ENCODE measurements at places on chromosomes 12 and 14.

- no peak for DNase-seq
Measured at GRCh38 chr12:3568695-3569094, 77.7 kb downstream of the PRMT8 start.

- DNase-seq, result no peak
Measured at GRCh38 chr12:123026094-123026853, 45.8 kb downstream of the ARL6IP4 start.

DNA sequence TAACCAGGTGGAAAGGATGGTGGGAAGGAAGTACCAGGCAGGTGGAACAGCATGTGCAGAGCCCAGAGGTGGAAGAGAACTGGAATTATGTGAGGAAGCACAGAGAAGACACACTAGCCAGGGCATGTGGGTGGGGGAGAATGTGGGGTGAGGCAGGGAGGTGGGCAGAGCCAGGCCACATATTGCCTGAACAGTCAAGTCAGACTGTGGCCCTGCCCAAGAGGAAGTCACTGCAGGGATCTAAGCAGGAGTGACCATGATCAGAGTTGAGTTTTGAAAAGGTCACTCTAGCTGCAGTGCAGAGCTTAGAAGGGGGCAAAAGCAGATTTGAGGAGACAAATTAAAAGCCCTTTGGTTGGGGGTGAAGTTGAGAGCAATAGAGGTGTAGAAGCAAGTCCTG is 114.0 kb upstream of the SLC38A2 start:
- no peak for DNase-seq

DNA sequence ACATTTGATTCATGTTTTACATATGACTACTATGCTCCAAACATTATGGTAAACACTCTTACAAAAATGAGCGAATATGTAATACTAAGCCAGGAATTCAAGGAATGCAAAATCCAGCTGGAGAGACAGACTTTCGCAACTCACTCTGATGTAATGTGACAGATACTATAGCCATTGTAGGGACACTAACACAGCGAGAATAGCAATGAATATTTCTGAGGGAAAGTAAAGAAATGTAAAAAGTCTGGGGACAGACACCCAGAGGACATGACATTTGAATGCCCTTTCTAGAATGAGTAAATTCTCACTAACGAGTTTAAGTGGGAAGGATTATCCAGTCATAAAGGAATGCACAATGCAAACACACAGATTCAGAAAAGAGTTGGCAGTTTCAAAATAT is 121.9 kb downstream of the PIK3C2G start:
- peak; percentile 29 for DNase-seq

- DNase-seq, result no peak
Measured at GRCh38 chr14:56120091-56120691, 2.0 kb downstream of the PELI2 start.

- DNase-seq, result no peak
Measured at GRCh38 chr12:43863770-43864366, 28.0 kb downstream of the TMEM117 start.

GRCh38 chr12:58919231-58920101 is 838 bp downstream of the LRIG3 start:
- DNase-seq, result peak; percentile 23

- no peak for DNase-seq
Measured at GRCh38 chr14:89621791-89622638, 205.0 kb upstream of the FOXN3 start.

DNA sequence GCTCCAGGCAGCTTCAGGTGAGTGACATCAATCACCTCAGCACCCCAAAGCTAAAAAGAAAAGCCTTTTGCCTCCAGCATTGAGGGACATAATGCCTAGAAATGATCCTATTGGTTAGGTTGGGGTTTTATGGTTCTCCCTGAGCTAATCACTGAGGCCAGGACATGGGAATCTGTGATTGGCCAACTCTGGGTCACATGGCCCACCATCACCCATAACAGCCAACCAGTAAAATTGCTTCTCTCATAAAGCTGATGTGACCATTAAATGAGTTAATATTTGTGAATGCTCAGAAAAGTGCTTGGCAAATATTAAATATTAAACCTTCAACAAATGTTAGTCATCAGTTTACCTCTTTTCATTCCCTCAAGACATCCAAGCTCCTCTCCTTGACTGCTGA is 60.2 kb downstream of the TBX3 start:
- DNase-seq, result no peak

DNA sequence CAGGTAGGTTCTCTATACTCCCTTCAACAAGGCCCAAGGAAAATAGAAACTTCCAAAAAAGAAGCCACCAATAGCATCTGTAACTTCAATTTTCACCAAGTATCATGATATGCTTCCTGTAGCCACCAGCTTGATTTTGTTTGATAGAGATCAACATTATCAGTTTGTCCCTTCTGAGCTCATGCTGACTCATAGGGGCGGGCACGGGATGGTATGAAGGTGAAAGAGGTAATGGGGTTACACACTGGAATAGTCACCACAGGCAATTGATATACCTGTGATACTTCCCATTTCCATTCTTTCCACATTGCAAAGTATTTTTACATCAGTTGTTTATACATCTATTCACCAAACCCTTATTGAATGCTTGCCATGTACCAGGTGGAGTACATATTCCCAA is 134.1 kb downstream of the KCNA5 start:
- no peak for DNase-seq

DNA sequence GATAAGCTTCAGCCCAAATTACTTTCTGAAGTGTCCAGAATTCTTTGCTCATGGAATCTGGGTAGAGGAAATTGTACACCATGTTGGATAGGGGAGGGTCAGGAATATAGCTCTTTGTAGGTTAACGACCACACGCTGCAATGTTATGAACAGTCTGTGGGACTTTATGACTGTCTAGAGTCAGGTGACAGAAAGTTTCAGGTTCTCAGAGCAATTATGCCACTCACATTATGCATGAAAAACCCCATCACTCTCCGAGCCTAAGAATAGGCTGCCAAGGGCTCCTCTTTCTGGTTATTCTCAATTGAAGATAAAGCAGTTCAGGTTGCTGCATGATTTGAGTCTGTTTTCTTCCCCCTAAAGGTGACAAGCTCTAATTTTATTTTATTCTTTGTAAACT is 430.9 kb downstream of the ATP23 start:
- no peak for DNase-seq

DNA sequence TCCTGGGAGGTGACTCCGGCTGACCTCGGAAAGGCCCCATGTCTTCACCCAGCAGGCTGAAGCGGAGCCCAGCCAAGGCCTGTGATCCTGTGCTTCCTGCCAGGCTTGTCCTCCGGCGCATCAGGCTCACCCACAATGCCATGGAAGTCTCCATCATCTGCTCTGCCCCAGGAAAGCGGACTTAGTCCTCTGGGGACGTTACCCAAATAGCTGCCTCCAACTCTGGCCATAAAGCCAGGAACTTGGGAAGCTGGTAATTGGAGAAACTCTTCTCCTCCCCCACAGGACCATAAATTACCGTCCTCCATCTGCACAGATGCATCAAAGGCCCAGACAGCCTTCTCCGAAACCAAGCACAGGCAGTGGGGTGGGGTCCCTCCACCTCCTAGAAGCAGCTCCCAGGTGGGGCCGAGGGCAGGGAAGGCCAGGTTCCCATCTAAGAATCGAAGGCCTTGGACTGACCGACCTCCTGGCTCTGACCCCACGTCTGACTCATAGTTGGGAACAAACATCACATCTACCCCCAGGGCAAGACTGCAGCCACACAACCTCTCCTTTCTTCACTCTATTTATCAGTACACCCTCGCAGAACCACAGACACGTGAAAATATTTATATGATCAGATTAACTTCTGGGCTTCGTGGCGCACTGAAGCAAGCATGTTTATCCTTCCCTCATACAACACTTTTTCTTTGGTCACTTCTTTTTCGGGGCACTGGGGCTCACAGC is 56.4 kb downstream of the PITPNM2 start:
- DNase-seq, result peak; percentile 59

DNA sequence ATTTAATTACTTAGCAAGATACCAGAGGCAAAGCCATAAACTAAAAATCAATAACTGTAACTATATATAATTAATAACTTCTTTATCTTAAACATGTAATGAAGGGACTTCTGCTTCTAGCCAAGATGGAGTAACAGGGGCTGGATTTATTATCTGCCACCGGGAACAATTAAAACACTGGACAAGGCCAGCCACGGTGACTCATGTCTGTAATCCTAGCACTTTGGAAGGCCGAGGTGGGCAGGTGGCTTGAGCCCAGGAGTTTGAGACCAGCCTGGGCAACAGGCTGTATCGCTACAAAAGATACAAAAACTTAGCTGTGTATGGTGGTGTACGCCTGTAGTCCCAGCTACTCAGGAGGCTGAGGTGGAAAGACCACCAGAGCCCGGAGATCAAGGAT is 113.6 kb downstream of the TAOK3 start:
- no peak for DNase-seq

DNA sequence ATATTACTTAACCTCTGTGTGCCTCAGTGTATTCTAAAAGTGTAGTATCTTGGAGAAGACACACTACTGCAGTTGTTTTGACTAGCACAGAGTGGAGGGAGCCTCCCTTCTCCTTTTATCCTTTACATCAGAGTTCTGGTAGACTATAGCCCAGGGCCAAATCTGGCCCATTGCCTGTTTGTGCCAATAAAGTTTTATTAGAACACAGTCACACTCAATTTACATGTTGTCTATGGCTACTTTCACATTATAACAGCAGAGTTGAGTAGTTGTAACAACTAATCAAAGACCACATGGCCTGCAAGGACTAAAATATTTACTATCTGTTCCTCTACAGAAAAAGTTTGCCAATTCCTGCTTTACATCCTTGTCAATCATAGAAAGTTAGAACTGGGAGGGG is 27.7 kb upstream of the IGF1 start:
- DNase-seq, result no peak

GRCh38 chr12:113655919-113656318 is 184.2 kb upstream of the LHX5 start:
- DNase-seq, result no peak

DNA sequence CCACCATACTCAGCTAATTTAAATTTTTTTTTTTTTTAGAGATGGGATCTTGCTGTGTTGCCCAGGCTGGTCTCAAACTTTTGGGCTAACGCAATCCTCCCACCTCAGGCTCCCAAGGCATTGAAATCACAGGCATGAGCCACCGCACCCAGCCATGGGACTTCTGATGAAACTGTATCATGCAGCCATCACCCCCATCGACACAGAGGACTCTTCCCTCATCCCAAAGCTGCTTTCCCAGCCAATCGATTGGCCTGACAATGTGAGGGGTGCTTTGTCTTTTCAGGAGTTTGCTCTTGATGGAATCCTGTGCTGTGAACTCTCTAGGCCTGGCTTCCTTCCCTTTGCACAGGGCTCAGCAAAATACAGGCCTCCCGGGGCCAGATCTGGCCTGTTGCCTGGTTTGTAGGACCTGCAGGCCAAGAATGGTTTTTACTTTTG is 59.6 kb upstream of the NCOR2 start:
- DNase-seq, result no peak

GRCh38 chr12:49578471-49579112 is 10.7 kb upstream of the MCRS1 start:
- no peak for DNase-seq

GRCh38 chr12:128814411-128815261 is 9.1 kb downstream of the SLC15A4 start:
- DNase-seq, result no peak

GRCh38 chr12:127358888-127359287 is 908.1 kb upstream of the TMEM132C start:
- DNase-seq, result no peak

DNA sequence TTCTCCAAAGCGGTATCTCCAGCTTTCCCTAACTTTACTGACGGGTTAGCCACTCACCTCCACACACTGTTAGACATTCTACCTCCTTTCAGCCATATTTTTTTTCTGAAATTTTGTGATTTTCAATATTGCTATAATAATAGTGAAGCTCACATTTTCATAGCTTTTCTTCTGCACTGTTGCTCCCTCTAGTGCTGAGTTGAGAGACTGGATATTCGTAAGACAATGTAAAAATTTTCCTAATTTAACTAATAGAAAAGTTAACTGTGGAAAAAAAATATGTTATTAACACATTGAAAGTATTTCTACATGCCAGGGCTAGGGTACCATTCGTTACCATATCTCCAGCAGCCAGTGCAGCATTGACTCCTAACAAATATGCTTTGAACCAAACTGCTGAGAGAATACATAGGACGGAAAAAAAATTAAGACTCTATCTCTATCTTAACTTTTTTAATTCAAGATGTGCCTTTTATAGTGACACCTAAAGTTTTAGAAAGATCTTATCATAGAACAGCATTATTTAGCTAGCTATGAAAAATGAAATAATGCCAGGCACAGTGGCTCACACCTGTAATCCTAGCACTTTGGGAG is 48.7 kb upstream of the ABCC9 start:
- no peak for DNase-seq

DNA sequence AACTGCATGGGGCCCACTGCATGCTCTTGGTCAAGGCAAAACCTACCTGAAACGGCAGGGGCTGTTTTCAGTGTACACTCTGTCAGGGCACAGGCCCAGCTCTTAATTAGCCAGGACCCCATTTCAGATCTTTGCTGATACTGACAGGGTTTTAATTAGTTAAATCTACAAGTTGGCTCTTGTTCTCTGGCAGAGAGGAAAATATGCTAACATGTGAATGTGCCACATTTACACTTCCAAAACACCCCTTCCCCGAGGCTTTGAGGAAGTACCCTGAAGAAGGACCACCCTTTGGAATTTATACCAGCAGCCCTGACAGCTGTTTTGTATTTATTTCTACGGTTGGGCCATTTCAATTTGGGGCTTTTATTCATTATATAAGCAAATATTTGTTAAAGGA is 66.3 kb downstream of the OTX2 start:
- DNase-seq, result no peak

DNA sequence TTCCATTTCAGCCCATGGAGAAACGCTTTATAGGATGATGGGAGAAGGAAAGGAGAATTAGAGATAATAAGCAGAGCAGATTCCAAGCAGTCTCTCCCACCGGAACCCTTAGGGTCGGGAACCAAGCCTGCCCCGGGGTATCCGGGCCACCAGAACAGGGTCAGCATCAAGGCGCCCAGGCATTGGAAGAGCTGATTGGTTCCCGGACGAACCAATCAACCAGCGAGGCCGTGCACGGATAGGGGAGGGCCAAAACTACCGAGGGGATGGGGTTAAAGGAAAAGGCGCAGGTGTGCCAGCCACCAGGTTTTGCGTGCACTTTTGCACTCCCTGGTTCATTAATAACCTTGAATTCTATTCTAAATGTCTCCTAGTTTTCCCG is 1.7 kb downstream of the PPM1H start:
- peak; percentile 48 for DNase-seq
